ENCODE measurements at places on chromosomes 3 and 15.

DNA sequence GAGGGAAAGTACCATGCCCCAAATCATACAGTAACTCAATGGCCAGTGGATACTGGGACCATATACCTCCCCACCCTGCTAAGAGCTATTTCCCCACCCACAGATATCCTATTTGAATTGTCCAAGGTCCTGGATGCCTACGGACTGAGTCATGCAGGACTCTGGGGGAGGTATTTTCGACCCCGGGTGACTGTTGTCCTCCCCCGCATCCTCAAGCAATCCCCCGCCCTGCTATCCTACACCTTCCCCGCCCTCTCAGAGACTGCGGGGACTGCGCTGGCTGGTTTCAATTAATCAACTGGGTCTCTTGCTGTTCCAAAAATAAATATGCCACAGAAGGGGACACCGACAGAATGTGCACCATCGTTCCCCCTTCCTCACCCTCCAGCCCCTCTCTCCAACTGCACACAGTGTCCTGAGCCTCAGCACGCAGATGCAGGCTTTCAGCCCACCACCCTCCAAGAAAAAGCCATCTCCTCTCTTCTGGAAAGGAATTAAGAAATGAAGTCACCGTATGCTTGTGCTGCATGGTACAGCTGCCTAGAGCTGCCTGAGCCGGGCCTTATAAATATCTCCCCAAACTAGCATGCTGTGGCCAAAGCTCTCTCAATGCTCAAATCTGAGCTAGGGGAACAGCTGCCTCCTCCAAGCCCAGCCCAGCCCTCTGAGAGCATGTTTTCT, 8.1 kb downstream of the CAV3 start:
- H3K27me3 ChIP-seq, result peaks cover 11% of the 10 kb centered on the region
- no peak overlapping the region for H3K27ac ChIP-seq
- H3K36me3 ChIP-seq, result no peaks in the 10 kb centered on the region
- DNase-seq, result no peak
- H3K4me3 ChIP-seq, result no peak overlapping the region

- no peak overlapping the region for H3K4me3 ChIP-seq
- no peaks in the 10 kb centered on the region for H3K4me1 ChIP-seq
- no peak overlapping the region for H3K27ac ChIP-seq
- DNase-seq, result no peak
- H3K36me3 ChIP-seq, result no peaks in the 10 kb centered on the region
Observed at GRCh38 chr3:100910986-100911385, 82.2 kb downstream of the ABI3BP start.

DNA sequence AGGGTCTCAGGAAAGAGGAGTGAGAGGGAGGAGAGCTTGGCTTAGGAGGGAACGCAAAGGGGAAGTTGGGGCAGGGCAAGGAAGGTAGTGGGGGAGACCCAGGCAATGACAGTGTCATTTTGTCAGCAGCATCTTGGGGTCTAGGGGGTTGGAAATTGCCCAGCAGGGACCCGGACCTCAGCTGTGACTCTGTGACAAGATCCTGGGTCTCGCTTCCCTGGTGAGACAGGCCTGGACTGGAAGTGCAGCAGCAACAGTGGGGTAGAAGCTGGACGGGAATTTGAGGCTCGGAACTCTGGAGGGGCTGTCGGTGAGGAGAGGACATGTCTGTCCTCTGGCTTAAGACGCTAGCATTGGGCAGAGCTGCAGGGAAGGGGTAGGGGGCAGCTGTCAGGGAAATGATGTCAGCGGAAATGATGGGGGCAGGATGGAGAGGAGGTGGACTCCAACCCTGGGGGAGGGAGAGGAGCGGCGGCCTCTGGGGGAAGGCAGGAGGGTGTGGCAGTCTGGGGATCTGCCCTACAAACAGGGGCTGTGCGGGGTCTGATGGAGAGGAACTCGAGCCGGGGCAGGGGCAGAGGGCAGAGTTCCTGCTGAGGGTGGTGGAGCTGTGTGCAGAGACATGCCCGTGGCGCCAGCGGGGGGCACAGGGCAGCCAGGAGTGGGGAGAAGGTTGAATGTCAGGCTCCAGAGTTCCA, 12.3 kb downstream of the ANPEP start:
- no peaks in the 10 kb centered on the region for H3K4me1 ChIP-seq
- H3K27ac ChIP-seq, result no peak overlapping the region
- DNase-seq, result no peak
- no peaks in the 10 kb centered on the region for H3K36me3 ChIP-seq
- H3K4me3 ChIP-seq, result no peak overlapping the region

- peaks cover 30% of the 10 kb centered on the region for H3K36me3 ChIP-seq
- H3K4me3 ChIP-seq, result no peak overlapping the region
- no peaks in the 10 kb centered on the region for H3K4me1 ChIP-seq
- H3K27ac ChIP-seq, result no peak overlapping the region
Observed at GRCh38 chr3:158205994-158206393, 96.1 kb downstream of the RSRC1 start.

DNA sequence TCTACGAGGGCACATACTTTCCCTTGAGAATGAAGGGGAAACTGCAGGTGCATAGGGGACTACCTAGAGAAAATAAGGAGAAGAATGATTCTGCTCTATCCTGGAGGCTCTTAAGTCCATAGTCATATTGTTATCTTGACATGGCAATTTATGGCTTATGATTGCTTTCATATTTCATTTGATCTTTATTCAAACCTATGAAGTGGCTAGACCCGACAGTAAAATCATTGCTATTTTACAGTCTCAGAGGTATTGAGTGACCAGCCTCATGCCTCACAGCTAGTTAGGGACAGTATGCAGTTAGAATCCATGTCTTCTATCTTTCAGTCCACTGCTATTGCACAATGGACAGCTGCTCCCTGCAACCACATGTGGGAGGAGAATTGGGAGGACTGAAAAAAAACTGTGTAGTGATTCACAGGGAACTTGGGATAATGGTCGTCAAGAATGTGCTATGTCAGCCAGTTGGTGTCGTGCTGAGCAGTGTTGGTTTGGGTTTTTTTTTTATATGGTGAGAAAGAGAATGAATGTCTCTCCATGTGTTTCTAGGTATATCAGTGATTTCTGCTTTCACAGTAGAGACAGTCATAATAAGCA, 63.2 kb upstream of the SPPL2A start:
- DNase-seq, result no peak
- no peaks in the 10 kb centered on the region for H3K4me1 ChIP-seq
- H3K36me3 ChIP-seq, result no peaks in the 10 kb centered on the region
- H3K27me3 ChIP-seq, result peaks cover 24% of the 10 kb centered on the region

DNA sequence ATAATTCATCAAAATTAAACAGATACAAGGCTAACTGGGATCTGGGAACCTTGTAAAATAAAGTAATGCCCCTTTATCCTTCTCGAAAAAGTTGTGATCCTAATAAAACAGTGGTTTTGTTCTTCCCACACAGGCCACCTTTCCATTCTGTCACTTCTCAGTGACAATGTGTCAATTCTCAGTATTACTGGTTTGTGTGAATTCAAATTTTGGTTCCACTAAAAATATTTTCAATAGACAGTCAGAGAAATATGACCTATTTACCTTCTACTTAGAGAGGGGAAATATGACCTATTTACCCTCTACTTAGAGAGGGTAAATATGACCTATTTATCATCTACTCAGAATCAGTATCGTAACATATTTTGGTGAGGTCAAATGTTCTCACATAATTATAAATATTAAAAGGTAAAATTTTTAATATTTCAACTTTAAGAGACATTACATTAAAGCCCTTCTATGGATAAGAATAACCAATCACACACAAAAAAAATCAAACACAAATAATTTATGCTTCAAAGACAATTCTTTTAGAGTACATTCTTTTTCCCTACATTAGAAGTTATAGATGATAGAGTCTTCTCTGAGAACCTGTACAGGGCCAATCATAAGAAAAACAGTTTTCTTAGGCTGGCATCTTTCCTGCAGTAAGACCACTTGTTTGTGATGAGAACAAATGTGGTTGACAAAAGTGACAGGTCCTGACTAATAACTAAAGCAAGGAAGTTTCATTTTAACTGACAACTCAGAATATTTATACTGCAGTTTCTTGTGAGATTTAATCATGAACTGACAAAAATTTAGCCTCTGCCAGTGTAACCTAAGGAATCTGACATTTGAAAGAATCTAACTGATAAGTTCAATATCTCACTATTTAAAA, 323.3 kb downstream of the DIPK2A start:
- H3K27ac ChIP-seq, result no peak overlapping the region
- H3K4me3 ChIP-seq, result no peak overlapping the region
- no peaks in the 10 kb centered on the region for H3K27me3 ChIP-seq
- H3K4me1 ChIP-seq, result no peaks in the 10 kb centered on the region
- no peak for DNase-seq
- no peaks in the 10 kb centered on the region for H3K36me3 ChIP-seq

DNA sequence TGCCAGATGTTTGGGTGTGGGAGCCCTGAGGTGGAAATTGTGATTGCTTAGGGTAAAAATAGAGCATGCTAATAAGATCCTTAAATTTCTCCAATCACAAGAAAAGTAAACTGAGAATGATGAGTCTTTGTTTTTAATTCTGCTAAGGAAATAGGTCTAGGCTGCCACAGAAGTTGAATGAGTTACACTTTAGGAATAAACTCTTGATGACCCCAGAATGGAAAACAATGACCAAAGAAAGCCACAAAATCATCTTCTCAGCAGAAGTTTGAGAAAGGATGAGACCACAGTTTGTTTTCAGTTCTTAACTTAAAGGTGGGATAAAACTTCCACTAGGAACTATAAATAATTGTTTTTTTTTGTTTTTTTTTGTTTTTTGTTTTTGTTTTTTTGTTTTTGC, 164.6 kb upstream of the BCL6 start:
- H3K27me3 ChIP-seq, result no peaks in the 10 kb centered on the region
- peaks cover 38% of the 10 kb centered on the region for H3K4me1 ChIP-seq

DNA sequence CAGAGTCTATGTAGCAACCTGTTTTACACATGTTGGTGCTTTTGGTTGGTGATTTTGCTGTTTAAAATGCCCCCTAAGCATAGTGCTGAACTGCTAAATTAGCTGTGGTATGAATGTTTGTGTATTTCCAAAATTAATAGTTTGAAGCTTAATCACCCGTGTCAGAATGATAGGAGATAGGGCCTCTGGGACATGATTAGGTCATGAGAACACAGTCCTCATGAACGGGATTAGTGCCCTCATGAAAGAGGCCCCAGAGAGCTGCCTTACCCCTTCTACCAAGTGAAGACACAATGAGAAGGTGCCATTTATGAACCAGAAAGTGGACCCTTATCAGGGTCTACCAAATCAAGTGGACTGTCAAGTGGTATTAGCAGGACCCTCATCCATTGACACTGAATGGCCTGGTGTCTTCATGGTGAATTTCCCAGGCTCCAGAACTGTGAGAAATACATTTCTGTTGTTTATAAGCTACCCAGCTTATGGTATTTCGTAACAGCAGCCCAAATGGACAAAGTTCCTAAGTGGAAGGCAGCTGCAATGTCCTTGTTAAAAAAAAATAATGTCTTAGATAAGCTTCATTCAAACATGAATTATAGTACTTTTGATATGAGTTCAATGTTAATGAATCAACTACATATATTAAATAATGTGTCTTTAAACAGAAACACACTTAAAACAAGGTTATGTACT, 37.7 kb upstream of the FRMD4B start:
- no peaks in the 10 kb centered on the region for H3K4me1 ChIP-seq
- no peak overlapping the region for H3K4me3 ChIP-seq
- no peak overlapping the region for H3K27ac ChIP-seq

DNA sequence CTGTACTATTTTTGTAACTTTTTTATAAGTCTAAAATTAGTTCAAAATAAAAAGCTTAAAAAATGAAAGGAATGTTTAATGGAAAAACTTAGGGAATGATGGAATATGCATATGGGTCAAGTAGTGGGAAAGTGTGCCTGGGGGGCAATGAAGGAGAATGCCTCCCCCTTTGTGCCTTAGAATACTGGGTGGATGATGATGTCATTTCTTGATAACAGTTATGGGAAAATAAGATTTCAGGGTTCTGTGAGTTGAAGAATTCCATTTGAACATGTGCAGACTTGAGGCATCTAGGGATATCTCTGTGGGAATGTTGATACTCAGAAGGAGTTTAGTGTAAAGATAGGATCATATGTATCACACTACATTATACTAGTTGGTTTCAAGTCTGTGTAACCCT, 13.8 kb downstream of the WDR93 start:
- no peak overlapping the region for H3K27ac ChIP-seq
- H3K27me3 ChIP-seq, result peaks cover 42% of the 10 kb centered on the region
- H3K36me3 ChIP-seq, result no peaks in the 10 kb centered on the region
- no peak for DNase-seq
- H3K4me1 ChIP-seq, result no peaks in the 10 kb centered on the region
- H3K4me3 ChIP-seq, result no peak overlapping the region

DNA sequence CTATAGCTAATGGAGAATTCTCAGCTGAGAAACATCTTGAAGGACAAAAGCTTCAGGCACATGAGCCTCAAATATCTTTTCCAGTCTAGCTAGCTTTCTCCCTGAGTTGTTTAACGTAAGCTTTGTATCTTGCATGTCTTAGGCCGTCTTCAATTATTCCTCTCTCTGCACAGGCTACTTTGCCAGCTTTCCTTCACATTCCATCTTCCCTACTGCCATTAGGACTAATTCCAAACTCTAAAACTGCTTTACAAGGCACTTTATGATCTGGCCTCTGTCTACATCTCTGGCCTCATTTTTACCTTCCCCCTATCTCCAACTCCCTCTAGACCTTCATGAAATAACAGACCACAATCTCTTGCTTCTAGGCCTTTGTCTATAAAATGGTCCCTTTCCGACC, 171.4 kb downstream of the GREM1 start:
- H3K36me3 ChIP-seq, result no peaks in the 10 kb centered on the region
- no peaks in the 10 kb centered on the region for H3K27me3 ChIP-seq
- H3K4me1 ChIP-seq, result no peaks in the 10 kb centered on the region
- no peak overlapping the region for H3K4me3 ChIP-seq

- peak overlapping the region; percentile 44 for H3K4me3 ChIP-seq
- H3K27me3 ChIP-seq, result no peaks in the 10 kb centered on the region
Observed at GRCh38 chr15:64443747-64444621, 16.4 kb upstream of the ZNF609 start.

DNA sequence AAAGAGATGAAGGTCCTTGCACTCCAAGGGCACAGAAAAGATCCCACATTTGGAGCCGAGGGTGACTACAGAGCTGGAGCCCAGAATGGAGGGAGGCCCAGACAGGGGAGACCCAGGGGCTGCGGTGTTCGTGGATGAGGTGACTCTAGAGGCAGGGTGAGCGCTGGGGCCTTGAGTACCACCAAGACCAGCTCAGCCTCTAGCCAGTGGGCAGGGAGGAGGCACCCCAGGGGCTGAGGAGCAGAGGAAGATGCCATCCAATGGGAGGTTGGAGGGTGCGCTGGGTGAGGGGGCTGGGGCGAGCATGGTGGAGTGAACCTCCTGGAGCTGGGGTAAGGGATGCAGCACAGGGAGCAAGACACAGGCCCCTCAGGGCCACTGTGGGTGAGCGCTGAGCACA, 13.3 kb downstream of the RRP9 start:
- H3K27ac ChIP-seq, result no peak overlapping the region
- DNase-seq, result no peak
- no peak overlapping the region for H3K4me3 ChIP-seq
- H3K27me3 ChIP-seq, result no peaks in the 10 kb centered on the region
- peaks cover 8% of the 10 kb centered on the region for H3K36me3 ChIP-seq

DNA sequence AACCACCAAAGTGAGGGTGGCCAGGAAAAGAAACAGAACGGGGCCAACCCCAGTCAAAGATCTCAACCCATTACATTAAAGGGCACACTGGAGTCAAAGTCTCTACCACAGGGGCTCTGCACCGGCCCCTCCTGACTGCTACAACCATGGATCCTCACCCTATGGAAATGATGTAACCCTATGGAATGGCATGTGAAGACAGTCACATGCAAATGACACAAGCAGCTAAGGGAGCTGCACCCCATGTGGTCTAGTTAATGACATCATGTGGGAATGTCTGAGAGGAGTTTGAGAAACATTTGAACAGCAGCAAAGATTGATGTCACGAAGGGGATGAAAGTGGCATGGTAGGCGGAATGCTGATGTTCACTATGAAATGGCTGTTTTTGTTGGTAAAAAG, 298.2 kb upstream of the SLCO3A1 start:
- peaks cover 3% of the 10 kb centered on the region for H3K27me3 ChIP-seq
- H3K36me3 ChIP-seq, result no peaks in the 10 kb centered on the region
- no peak overlapping the region for H3K27ac ChIP-seq
- H3K4me1 ChIP-seq, result no peaks in the 10 kb centered on the region
- DNase-seq, result no peak
